ENCODE measurements at places on chromosomes 1 and 21.

DNA sequence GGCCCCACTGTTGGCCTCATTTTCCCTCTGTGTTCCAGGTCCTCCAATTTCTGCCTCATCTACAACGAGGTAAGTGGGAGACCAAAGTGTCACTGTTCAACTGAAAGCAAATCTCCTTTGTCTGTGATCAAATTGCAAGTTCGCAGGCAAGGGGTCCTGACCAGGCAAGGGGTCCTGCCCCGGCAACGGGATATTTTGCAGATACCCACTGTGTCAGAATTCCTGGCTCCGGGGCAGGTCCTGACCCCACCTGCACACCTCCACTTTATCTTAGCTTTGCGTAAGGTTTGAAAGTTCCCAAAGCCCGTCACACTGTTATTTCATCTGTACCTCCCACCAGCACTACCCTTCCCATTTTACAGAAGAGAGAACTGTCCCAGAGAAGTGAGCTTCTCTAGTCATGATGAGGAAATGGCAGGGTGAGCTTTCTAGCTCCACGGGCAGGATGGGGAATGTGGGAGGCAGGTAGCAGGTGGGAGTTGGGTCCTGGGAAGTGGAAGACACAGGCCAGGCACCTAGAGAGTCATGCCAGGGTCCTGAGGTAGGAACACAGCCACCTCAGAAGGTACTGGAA lies 32.0 kb upstream of the CSF1 start:
- no peak for DNase-seq

DNA sequence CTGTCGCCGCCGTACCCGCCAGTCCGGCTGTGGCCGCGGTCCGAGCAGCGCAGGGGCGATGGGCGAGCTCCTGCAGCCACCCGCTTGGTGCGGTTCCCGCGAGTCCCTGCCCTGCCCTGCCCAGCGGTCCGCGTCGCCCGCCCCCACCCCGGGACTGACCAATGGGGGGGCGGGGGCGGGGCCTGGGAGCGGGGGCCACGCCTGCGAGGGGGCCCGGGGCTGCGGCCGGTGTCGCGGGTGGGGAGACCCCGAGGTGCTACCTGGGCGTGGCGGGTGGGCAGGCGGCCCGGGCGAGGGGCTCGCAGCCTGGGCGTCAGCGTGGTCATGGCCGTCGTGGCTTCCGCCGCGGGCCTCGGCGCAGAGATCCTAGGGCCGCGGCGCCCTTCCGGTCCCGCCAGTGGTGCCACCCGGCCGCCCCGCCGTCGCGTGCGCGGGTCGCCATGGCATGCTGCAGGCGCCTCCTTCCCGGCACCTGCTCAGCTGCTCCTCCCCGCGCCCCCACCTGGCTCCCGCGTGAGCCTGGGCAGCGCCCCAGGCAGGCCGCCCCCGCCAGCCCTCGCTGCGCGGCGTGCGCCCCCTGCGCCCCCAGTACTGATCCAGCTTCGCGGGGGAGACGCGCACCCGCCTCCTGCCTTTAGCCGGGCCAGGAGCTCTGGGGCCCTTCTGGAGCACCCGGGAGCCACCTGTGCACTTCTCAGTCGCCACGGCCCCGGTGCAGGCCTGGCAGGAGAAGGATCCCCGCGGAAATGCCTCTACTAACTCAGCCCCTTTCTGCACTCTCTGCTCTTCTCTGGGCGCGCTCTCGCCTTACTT lies at the start of gene BMP8B:
BMP8B (minus strand) TSS at position 108 of the 813 bp plus-strand sequence. CDS start 380 bp downstream, outside the sequence.
- DNase-seq: peak; percentile 39

- no peak for DNase-seq
These were observed 560.7 kb downstream of the LRRIQ3 start for GRCh38 chr1:73637264-73637663.

DNA sequence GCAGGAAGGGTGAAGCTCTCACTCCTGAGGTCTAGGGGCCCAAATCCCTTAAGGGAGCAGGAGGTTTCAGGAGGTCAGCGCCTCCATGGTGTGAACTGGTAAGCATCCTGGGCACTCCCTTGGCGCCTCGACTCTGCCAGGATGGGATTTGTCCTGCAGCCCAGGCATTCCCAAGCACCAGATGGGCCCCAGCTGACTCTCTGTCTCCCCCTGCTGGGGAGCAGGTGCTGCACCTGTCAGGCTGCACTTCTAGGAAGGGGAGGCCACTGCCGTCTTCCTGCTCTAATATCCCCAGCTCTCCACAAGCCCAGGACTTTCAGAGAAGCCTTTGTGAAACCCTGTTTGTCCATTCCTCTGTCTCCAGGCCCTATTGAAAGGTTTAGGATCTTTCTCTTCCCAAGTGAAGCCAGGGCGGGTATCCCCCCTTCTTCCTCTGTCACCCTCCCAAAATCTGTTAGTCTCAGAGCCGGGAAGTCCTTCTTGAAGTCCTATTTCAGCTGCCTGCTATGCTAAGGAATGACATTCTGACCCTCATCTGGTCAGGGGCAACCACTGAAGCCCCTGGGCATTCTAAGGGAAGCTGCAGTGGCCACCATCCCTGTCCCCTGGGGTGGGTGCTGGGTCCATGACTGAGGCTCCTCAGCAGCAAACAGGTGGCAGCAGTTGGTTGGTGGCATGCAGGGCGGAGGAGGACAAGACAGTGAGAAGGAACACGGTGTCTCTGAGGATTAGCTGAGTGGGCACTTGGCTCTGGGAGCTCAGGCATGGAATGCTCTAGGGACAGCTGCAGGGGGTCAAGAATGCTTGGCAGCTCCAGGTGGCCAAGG lies 3.2 kb downstream of the MYBPH start:
- DNase-seq: peak; percentile 20

GRCh38 chr1:221089803-221090202 lies 210.6 kb downstream of the HLX start:
- DNase-seq: no peak
